HCEC 1CT (cell line): ENCODE measurements at places on chromosomes 5 and 9.

- no peak for DNase-seq
These were observed 374.9 kb downstream of the MAT2B start for GRCh38 chr5:163880302-163880701.

- DNase-seq: no peak
These were observed 229.0 kb downstream of the TSSK1B start for GRCh38 chr5:113205807-113206206.

GRCh38 chr5:3511934-3512333 lies 83.7 kb upstream of the IRX1 start:
- no peak for DNase-seq

- DNase-seq: no peak
These were observed 78.6 kb downstream of the MRPS27 start for GRCh38 chr5:72241346-72242003.

GRCh38 chr9:10855847-10856246 lies 243.0 kb upstream of the PTPRD start:
- DNase-seq: no peak

GRCh38 chr9:112555101-112555643 lies 68.5 kb downstream of the KIAA1958 start:
- no peak for DNase-seq

- no peak for DNase-seq
These were observed 24.6 kb upstream of the SLC22A5 start for GRCh38 chr5:132344775-132345514.

GRCh38 chr5:124157320-124157719 lies 589.1 kb downstream of the ZNF608 start:
- DNase-seq: no peak
